ENCODE measurements at places on chromosomes 2 and 18.

- no peak for DNase-seq
Measured at GRCh38 chr2:27915191-27915590, 24.7 kb downstream of the BABAM2 start.

DNA sequence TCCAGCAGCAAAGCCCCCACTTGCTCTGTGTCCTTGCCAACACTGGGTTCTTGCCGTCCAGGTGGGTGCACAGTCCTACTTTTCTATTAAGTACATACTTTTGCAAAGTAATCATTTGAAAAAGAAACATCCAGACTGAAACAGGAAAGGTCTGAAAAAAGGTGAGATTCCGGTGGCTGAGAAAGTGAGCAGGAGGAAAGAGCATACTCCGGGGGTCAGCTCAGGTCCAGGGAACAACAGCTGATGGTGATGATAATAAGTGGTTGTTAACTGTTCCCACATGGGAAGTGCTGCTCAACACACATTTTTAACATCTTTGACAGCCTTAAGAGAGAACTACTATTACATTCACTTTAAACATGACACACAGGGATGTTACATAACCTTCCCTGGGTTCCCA is 86.1 kb upstream of the UXS1 start:
- DNase-seq, result no peak

GRCh38 chr2:143138292-143138691 is 9.1 kb downstream of the ARHGAP15 start:
- no peak for DNase-seq

DNA sequence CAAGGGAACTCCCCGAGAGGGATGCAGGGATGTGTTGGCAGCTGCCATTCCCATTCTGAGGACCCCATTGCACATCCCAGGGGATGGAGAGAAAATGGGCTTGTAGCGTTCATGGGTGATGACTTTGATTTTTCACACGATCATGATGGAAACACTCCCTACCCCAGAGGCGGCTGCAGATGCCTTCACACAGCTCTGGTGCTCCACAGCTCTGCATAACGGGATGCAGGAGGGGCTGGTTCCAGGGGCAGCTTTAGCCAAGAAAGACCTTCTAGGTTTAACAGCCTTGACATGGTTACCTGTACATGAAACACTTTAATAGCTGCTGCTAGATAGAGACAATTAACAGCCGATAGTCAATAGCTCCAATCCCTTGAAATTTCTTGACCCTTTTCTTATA is 88.7 kb downstream of the TPO start:
- DNase-seq, result no peak

DNA sequence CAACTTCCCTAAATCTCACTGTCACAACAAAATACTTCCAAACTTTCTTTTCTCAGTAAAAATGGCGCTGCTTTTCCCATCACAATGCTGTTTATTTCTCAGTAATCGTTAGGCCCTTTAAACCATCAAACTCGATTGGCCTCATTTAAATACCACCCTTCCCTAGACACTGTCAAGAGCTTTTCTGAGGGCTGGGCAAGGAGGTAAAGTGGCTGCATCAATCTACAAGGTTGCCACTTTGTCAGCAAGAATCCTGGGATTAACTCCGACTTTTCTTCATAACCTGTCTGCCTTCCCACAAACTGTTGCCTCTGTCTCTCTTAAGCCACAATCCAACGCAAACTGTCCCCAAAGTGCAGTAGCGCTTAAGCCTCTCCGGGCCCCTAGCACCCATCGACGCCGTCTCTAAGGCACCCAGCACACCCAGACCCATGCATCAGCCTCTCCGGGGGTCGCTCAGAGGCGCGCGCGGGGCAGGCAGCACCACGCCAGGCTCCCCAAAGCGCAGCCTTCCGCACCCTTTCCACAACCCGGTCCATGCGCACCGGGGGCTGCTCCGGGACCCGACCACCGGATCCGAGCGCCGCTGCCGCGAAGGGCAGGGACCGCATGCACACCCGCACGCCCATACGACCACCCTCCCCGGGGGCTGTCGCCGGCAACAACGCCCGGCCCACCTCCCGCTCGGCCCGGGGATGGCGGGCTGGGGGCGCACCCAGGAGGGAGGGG is 683 bp downstream of the MBOAT2 start:
- no peak for DNase-seq

GRCh38 chr18:80109676-80110078 is 615 bp downstream of the ADNP2 start:
- no peak for DNase-seq

- DNase-seq, result no peak
Measured at GRCh38 chr2:163734401-163734800, 1.4 kb downstream of the FIGN start.

DNA sequence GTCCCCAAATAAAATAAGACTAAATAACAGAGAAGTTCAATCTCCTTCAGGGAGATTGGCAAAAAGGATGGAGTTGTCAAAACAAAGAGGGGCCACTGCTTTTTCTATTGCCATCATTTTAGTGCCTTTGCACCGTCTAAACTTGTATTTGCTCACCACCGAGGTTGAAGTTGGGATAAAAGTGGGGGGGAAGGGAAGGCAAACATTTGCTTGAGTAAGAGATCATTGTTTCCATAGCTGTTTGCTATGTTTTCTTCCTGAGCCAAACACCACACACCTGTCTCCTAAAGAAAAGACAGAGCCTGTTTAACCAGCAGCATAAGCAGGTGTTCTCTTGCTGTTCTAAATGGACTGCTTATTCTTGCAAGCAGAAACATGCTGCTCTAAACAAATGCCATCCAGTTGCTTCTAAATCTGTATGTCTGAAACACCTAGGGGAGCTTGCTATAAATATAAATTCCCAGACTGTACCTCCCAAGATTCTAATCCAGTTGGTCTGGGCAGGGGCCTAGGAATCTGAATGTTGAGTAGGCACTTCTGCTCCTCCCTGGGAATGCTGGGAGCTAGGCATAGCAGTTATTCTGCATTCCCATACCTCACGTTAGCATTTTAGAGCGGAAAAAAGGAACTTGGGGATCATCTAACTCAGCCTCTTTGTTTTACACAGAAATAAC is 179.4 kb upstream of the ARL4C start:
- no peak for DNase-seq

- no peak for DNase-seq
Measured at GRCh38 chr18:76475450-76476194, 19.4 kb downstream of the ZNF516 start.

GRCh38 chr2:174020926-174021662 is 55.9 kb upstream of the SP3 start:
- no peak for DNase-seq

DNA sequence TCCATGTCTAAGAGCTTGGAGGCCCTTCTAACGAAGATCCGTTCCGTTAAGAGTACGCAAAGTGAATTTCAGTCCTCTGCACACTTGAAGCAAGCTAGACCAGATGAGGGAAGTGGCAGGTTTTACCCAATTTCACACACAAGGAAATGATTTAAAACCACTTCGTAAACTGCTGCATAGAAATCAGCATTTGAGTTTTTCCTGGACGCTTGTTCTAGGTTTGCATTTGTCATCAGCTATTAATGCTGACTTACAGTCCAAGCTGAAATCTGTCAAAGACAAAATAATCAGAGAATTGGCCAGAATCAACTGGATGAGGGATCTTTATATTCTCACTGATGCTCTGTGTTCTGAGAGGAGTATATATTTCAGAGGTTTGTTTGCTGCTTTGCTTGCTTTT is 117.6 kb upstream of the RASGRP3 start:
- no peak for DNase-seq

GRCh38 chr2:231326404-231326803 is 69.1 kb upstream of the B3GNT7 start:
- no peak for DNase-seq

- DNase-seq, result no peak
Measured at GRCh38 chr2:9536504-9536903, 19.1 kb downstream of the ADAM17 start.

DNA sequence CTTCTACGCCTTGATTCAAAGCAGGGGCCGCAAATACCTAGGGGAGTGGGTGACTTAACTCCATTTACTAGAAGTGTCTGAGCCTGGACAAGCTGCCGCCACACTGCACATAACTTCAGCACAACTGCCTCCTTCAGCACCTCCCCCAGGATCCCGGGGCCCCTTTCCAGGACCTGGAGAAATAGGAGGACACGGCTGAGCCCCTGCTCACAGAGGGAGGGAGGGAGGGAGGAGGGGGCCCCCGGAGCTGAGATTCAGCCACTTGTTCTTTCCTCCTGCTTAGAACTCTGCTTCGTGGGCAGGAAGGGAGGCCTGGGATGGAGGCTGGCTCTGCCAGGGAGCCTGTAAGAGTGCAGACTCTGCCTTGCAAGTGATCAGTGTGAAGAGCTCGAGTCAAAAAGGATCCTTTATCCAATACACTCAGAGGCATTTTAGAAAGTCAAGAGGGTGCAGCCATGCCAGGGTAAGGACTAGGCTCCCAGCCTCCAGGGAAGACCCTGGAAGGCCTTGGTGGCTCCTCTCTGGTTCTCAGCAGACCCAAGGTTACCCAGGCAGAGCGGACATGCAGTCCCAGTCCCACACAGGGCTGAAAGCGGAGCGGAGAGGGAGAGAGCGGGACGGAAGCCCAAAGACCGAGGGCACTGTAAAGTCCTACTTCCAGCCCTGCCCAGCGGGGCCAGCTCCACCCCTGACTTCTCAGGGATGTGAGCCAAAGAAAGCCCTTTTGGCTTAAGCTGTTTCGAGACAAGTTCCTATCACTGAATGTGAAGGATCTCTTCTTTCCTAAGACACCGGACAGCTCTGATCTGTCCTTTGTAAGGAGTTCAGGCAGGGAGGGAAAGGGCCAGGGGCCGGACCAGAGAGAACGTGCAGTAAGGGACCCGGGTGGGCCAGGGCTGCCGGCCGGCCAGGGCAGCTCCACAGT is 8.6 kb upstream of the ARMC9 start:
- no peak for DNase-seq

DNA sequence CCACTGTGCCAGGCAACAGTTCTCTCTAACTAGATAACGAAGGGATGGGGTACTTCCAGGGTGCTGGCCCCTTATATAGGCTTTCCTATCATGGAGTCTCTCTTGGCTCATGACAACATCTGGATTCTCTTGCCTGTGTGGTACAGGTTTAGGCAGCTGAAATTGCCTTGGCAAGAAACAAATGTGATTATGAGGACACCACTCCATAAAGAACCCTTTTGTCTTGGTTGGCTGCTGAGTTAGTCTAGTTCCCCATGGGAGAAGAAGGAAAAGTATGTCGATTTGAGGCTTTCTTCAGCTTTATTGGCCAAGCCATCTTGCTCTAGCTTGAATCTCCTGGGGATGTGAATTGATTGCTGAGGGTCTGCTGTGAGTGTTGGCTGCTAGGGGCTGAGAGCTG is 76.3 kb upstream of the ZCCHC2 start:
- no peak for DNase-seq

GRCh38 chr18:24248359-24248758 is 109.5 kb downstream of the CABYR start:
- no peak for DNase-seq

DNA sequence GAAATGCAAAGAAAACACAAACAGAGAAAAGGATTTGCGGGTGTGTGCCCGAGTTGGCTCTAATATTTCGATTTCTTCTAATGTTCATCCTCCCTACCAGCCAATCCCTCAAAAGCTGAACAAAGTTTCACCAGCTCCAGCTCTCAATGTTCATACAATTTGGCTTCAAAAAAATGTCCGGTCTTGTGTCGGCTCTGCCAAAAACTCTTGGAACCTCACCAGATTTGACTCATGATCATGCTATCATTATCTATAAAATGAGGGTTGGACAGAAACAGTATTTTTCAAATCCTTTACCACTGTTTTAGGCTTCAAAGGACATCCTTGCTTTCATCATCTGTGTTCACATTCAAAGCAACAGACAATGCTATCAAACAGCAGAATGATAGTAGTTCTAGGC is 88.2 kb downstream of the CRACDL start:
- no peak for DNase-seq

- no peak for DNase-seq
Measured at GRCh38 chr18:55349685-55350084, 238.3 kb downstream of the TCF4 start.

- no peak for DNase-seq
Measured at GRCh38 chr2:241229563-241230401, 41.3 kb downstream of the ANO7 start.

DNA sequence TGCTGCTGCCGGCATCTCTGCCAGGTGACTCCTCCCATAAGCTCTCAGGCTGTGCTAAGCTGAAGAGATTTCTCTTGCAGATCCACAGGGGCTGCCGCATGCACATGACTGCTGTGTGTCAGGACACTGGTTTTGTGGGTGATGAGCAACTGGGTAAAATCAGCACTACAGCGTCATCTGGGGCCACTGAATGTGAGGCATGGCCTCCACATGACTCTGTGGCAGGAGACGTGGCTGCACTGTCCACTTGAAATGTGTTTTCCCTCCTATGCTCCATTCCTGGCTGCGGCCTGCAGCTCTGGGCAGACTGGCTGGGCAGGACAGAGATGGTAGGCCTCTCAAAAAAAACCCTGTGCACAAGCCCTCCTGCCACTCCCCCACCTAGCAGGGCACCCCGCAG is 63.6 kb downstream of the MARCO start:
- no peak for DNase-seq

DNA sequence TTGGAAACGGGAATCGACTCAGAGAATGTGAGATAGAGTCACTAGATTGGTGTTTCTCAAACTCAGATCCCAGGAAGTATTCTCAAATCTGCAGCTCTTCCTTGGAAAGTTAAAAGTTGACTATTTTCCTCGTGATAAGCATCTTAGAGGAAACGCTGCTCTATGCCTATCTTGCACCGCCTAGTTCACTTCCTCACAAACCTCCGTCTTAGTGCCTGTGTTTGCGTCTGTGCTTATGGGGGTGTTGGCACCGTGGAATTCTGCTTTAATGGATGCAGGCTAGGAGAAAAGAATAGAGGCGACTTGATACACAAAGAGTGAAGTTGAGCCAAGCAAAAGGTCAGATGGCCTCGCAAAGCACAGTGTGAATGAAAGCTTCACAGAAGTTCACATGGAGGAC is 255.3 kb upstream of the ID2 start:
- DNase-seq, result no peak

GRCh38 chr2:27211943-27212625 is at the start of the genes ATRAID and SLC5A6:
ATRAID (plus strand) TSS chr2:27212041; CDS start chr2:27212369, 328 bp downstream.
SLC5A6 (minus strand) TSS chr2:27212268; CDS start chr2:27207650, 4,618 bp downstream.
- peak; percentile 83 for DNase-seq

DNA sequence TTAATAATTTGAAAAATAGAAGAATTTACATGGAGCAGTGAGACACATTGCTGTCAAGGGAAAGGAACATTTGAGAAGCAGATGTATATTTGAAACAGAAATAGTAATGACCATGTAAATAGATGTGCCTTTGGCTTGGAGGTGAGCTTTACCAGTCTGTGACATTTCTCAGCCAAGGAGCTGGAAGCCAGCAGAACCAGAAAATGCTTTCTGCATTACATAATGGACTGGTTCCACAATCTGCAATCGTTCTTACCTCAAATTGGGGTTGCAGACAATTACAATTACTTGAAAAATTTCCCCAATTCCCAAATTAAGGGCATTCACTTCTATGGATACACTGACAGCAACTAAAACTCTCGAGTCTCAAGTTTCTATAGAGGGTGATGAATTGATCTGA is 59.7 kb downstream of the HNMT start:
- no peak for DNase-seq

DNA sequence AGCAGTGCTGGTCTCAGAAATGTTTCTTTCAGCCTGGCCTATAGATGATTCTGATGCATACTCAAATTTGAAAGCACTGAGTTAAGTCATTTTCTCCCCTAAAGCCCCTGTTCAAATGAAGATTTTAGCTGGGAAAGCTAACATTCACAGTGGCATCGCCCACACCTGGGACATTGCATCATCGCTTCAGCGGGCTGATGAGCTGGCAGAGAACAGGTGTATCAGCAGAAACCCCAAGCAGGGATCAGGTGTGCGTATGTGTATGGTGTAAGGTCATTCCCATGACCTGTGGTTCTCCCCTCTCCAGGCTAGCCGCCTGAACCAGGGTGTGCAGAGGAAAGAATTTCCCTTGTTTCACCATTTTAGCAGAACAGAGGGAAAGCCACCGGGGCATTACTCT is 56.3 kb downstream of the EPAS1 start:
- no peak for DNase-seq

GRCh38 chr18:57930476-57930875 is 113.5 kb upstream of the NEDD4L start:
- DNase-seq, result no peak
